ENCODE measurements at places on chromosomes 6 and 20. TPM values are rescaled to one million over a fixed set of nuclear protein-coding genes. Genes with fewer than 3 reads are reported as not detected.

GRCh38 chr6:5674141-5674540 is 332.6 kb downstream of the NRN1 start:
- DNase-seq = no peak
- no peaks in the 10 kb centered on the region for H3K27me3 ChIP-seq
- H3K27ac ChIP-seq = no peak overlapping the region
- no peaks in the 10 kb centered on the region for H3K36me3 ChIP-seq

DNA sequence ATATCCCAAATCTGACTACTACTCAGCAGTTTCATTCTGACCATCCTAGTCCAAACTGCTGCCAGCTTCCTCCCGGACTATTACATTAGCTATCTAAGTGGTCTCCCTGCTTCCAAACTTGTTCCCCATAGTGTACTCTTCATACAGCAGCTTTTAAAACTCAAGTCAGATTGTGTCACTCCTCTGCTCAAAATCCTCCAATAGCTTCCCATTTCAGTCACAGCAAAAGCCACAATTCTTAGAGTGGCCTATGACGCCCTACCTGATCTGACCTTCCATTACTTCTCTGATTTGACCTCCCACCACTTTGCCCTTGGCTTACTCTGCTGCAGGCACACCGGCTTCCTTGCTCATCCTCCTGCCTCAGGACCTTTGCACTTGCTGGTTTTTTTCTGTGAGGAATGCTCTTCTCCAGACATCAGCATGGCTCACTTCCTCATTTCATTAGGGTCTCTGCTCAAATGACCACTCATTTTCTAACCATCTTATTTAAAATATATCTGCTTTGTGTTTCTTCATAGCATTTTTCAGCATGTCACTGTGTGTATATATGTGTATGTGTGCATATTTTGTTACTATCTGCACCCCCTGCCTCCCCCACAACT is 111.1 kb upstream of the DTNBP1 start:
- H3K4me1 ChIP-seq = no peaks in the 10 kb centered on the region
- H3K27me3 ChIP-seq = peaks cover 30% of the 10 kb centered on the region
- no peak overlapping the region for H3K27ac ChIP-seq
- no peak for DNase-seq

DNA sequence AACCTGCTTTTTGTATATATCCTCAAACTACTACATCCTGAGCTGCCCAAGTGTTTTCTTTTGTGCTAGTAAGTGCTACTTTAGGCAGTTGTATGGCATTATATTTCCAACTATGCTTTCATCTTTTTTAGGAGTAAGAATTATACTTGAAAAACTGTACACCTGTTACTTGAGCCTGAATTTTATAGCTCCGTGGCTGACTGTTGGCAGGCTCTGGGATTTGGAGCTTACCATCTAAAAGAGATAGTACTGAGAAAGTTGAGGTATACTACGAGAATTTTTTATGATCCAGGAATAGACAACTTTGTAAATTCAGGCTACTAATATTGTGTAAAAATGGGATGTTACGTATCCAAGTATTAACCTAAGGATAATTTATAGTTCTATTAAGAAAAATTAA is 32.4 kb downstream of the RNF217 start:
- no peak overlapping the region for H3K27ac ChIP-seq
- H3K36me3 ChIP-seq = peaks cover 4% of the 10 kb centered on the region
- peaks cover 8% of the 10 kb centered on the region for H3K4me1 ChIP-seq
- DNase-seq = no peak
- H3K4me3 ChIP-seq = no peak overlapping the region

- H3K4me3 ChIP-seq = no peak overlapping the region
- no peak overlapping the region for H3K27ac ChIP-seq
- DNase-seq = no peak
- H3K27me3 ChIP-seq = no peaks in the 10 kb centered on the region
- peaks cover 21% of the 10 kb centered on the region for H3K36me3 ChIP-seq
- no peaks in the 10 kb centered on the region for H3K4me1 ChIP-seq
Measured at GRCh38 chr6:56957856-56958255, 2.9 kb downstream of the BEND6 start.

- H3K27me3 ChIP-seq = no peaks in the 10 kb centered on the region
- no peak overlapping the region for H3K4me3 ChIP-seq
- H3K4me1 ChIP-seq = peaks cover 18% of the 10 kb centered on the region
Measured at GRCh38 chr6:150897400-150897943, 32.0 kb downstream of the MTHFD1L start.

DNA sequence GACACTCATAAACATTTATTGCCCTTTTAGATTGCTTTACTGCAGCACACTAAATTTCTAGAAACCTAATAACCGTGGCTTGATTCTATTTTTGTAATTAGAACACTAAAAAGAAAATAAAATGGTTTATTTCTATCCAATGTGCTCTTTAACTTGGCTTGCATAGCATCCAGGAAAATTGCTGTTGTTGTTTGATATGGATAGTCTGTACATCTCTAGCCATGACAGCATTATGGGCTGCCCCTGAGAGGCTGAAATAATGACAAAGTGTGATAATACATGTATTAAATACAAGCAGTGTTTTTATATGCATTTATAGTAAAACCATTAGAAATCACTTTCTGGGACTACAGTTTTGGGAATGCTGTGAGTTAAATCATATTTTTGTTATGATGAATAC is 472.5 kb downstream of the EPM2A start:
- no peaks in the 10 kb centered on the region for H3K27me3 ChIP-seq
- no peaks in the 10 kb centered on the region for H3K36me3 ChIP-seq
- no peak overlapping the region for H3K27ac ChIP-seq
- no peaks in the 10 kb centered on the region for H3K4me1 ChIP-seq
- no peak for DNase-seq

DNA sequence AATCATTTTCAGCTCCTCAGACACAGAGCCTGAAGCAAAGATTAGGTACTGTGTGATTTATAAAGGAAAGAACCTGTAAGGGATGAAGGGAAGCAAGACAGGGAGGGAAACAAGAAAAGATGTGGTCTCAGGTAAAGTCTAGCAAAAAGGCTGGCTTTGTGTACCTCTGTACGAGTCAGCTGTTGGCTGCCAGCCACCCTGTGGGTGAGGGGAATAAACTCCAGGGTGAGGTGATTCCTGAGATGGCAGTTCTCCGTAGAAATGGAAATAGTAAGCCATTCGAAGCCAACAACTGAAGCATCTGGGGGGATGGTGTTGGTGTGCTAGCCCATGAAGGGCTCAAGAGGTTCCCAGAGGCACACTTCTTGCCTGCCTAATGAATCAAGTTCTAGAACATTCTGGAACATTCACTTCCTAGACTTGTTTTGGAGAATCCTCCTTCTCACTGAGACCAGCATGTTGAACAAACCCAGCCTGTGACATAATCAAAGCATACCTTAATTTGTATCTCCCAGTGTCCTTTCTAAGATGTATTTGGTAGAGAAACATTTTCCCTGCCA is 10.6 kb upstream of the TTPAL start:
- peak overlapping the region; percentile 50 for H3K27ac ChIP-seq
- H3K4me1 ChIP-seq = peaks cover 23% of the 10 kb centered on the region
- H3K4me3 ChIP-seq = no peak overlapping the region
- DNase-seq = peak; percentile 56
- no peaks in the 10 kb centered on the region for H3K27me3 ChIP-seq

The LST1 gene
- total RNA-seq = not detected

DNA sequence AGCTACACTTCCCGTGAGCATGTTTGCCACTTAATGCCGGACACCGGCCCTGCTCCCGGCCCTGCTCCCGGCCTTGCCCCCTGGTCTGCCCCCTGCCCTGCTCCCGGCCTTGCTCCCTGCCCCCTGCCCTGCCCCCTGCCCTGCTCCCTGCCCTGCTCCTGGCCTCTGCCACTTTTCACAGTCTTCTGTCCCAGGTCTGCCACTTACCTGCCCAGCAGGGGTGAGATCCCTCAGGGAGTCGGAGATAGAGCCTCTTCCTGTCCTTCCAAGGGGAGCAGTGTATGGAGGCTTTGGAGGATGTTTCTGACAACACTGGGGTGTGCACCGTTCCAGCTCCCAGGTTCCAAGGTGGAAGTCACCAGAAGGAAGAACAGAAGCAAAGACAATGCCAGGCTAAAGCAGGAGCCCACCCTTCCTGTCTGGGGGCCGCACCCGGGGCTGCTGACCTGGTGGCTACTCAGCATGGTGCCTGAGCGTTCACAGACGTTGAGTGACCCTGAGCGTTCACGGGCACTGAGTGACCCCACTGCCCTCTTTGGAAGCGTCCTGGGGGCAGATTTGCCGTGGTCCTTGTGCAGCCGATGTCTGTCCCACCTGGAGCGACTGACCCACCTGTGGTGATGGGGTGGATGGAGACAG is 199.8 kb downstream of the DLL1 start:
- no peak for DNase-seq
- H3K4me3 ChIP-seq = no peak overlapping the region
- no peak overlapping the region for H3K27ac ChIP-seq
- peaks cover 14% of the 10 kb centered on the region for H3K27me3 ChIP-seq

The TUBB2B gene
- total RNA-seq = 3.0 TPM

- no peak overlapping the region for H3K4me3 ChIP-seq
- H3K4me1 ChIP-seq = no peaks in the 10 kb centered on the region
- H3K27me3 ChIP-seq = no peaks in the 10 kb centered on the region
- DNase-seq = peak; percentile 9
- H3K27ac ChIP-seq = no peak overlapping the region
Measured at GRCh38 chr6:73942592-73943186, 246.7 kb downstream of the CD109 start.

The HLA-DQA1 gene
- 6.9 TPM for total RNA-seq

All from Calu3 (cell line).